ENCODE measurements at places on chromosomes 4 and X. TPM values are rescaled to one million over a fixed set of nuclear protein-coding genes. Genes with fewer than 3 reads are reported as not detected.

The NUDT10 gene
- 0.14 TPM for total RNA-seq

The CLDN22 gene
- not detected for total RNA-seq

The RAB9B gene
- total RNA-seq, result not detected

The MAGEA10 gene
- not detected for total RNA-seq

The FANCB gene
- total RNA-seq, result 2.6 TPM

The SPATA4 gene
- 0.29 TPM for total RNA-seq

The RTL9 gene
- 0.57 TPM for total RNA-seq

All from placental pericyte (primary cell).